H54 (cell line): ENCODE measurements at places on chromosomes 7 and 10.

- DNase-seq, result no peak
Observed at GRCh38 chr10:123561141-123561440, 105.1 kb upstream of the GPR26 start.

GRCh38 chr7:83931968-83932367 lies 262.6 kb downstream of the SEMA3A start:
- no peak for DNase-seq

- no peak for DNase-seq
Observed at GRCh38 chr10:124150189-124150806, 56.9 kb upstream of the CHST15 start.

GRCh38 chr7:94364816-94365215 lies 29.9 kb upstream of the COL1A2 start:
- no peak for DNase-seq

DNA sequence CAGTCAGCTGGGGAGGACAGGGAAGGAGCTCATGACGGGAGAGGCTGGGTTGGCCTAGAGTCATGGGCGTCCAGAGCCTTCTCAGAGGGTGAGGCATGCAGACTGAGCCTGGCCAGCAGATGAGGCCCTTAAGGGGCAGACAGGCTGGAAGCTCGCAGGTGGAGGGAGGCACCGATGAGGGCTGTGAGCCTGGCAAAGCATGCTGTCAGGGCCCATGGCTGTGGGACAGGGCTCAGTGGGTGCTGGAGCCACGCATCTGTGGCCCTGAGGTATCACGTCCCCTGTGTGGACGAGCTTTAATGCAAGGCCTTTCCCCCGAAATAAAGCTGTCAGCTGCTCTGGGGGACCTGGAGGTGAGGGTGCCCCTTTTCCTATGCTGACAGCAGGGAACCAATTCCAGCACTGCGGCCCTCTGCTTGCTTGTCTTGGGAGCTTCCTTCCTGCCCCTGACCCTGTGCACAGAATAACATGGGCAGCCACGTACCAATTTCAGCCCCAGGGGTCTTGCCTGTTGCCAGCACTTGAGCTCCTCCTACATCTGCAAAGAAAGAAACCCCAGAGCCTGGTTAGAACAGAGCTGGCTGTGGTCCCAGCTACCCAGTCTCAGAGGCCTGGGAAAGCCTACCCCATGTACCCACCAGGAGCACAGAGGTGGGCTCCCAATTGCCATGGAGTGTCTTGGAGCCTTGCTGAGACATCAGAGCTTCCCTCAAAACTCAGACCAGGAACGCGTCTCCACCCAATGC lies 20.6 kb downstream of the TMEM273 start:
- no peak for DNase-seq

DNA sequence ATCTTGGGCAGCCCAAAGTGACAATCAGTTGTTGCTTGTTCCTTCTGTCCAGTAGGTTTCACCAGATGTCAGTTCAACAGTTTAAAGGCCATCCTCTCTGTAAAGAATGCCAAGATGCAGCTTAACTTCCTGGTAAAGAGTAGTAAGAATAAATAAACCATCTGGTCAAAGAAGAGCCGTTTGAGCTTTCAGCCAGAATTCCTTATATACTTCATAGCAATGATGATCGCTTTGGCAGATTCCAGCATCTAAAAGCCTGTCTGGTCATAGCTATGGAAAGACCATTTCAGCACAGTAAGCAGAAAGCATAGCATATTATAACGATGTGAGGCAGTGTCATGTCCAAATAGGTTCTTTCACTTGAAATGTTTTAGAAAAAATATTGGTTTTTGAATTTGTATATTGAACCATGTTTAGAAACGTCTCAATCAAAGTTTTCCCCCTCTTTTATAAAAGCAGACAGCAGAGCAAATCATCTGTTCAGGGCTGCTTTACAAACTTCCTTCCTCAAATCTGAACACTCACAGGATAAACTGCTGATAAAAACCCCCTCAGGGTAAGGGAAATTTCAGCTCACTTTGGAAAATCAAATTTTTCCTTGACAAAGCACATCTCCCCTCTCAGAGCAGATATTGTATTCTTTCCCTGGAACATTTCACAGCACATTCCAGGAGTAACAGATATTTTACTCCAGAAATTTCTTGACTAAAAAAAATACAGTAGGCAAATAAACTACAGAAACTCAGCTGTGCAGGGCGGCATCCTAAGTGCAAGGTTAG lies 184.1 kb downstream of the NOC3L start:
- DNase-seq, result no peak

GRCh38 chr7:129576138-129576537 lies 35.4 kb upstream of the NRF1 start:
- no peak for DNase-seq

DNA sequence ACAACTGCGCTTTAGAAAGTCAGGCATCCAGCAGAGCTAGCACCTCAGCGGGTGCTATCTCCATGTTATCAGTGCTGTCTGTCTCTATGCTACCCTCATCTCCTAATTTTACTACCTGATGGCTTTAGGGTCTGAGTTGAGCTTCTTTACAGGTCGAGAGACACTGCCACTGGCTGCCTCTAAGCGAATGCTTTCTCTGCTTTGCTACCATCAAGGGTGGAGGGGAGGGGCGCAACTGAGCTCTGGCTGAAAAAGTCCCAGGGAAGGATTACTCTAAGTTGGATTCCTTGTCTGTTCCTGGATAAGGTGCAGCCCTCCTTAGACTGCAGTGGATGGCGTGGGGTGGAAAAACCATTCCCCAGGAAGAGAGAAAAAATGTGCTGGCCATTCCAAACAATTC lies 105.7 kb downstream of the CDK14 start:
- no peak for DNase-seq

DNA sequence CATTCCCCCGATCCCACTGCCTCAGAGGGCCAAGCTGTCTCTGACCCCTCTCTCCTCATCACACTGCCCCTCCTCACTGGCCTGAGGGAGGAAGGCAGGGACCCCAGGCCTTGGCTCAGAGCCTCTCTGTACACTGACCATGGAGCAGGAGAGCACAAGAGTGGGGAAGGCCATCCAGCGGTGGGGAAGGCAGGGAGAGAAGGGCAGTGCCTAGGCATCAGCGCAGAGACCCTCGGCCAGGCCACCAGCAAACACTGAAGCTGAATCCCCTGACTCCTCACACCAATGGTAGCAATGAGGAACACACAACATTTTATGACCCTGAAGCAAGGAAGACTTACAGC lies 14.8 kb downstream of the OGDHL start:
- no peak for DNase-seq

DNA sequence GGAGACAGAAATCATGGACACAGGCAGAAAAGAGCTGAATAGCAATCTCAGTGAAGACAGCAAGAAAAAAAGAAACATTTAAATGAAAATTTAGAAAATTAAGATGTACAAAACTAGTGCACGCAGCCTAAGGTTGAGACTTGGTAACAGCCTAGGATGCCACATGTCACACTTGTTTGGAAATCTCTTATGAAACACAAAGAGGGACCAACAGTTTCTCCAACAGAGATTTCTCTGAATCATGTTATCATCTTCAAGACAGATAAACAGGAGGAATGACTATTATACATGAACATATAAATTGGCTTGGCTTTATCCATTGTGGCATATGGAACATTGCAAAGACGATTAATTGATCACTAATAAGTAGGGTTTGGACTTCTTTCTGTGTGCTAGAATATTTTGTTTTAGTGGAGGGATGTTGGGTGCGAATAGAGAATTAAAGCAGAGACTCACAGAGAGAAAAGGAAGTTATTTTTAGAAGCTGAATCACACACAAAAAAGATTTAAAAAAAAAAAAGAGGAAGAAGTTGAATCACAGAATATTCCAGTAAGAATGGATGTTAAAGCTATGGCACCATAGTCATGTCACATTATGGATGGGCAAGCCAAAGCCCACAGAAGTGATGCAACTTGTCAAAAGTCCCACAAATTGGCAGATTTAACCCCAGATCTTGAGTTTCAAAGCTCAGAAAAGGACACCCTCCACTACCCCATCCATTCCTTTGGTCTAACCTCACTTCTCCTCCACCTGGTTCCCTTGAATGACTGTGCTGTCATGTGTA lies 91.6 kb downstream of the MYOF start:
- DNase-seq, result no peak

DNA sequence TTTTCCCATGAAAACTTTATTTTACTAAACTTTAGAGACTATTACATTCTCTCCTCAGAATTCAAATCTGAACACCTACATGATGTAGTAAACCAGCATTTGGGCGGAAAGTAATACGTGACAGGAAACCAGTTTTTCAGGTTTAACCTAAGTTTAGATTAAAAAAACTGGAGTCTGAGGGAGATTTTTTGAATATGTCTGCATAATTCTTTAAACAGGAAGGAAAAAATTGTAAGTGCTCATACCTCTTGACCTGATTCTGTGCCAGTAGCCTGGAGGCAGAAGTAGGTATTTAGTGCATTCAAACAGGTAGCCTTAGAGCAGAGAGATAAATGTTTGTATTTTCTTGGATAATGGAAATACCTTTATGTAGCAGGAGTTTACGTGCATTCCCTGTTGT lies 224.3 kb downstream of the MDFIC start:
- no peak for DNase-seq

GRCh38 chr10:22560913-22561239 lies 153.5 kb downstream of the PIP4K2A start:
- DNase-seq, result no peak

DNA sequence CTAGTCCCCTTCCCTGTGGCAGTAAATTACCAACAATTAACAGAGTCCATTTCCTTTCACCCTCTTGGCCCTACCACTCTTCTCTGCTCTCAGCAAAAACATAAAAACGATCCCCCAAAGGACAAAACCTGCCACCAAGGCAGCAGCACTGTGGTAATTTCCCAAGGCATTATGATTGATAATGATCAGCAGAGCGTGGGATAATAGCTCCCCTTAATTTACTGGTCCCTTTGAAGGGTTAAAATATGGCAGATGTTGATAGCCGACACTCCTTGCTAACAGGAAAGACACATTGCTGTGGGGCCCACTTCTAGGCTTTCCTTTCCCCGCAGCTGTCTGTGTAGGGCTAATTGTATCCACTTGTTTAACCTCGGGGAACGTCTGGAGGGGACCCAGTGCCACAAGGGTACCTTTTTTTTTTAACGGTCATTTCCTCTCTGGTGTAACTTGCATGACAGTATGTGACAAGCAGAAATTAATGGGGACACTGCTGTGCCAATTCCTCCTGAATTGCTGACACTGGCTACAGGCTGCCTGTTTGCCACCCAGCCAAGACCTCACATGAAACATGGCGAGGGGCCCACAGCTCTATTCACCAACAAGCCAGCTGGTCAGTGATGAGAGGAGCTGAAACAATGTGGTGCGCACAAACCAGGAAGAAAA lies 81.3 kb downstream of the CDK6 start:
- no peak for DNase-seq

DNA sequence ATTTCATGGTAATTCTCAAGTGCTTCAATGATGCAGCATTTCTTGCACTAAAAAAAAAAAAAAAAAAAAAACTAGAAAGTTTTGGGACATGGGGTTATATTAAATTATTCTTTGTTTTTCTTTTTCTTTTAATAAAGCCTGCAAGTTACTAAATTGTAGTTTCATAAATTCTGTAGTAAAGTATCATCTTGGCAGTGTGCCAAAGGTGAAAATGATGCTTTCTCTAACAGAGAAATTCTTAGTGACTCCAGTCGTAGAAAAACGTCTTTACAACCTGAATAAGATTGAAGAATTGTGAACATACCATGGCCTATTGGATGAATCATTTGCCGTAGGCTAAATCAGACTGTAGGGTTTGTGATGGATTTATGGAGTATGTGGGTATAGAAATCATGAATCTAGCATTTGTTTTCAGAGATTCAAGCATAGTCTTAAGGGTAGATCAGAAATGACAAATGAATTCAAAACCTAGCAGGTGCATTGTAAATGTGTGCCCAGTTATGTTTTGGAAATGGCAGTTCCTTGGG lies 27.1 kb downstream of the RBM17 start:
- no peak for DNase-seq

DNA sequence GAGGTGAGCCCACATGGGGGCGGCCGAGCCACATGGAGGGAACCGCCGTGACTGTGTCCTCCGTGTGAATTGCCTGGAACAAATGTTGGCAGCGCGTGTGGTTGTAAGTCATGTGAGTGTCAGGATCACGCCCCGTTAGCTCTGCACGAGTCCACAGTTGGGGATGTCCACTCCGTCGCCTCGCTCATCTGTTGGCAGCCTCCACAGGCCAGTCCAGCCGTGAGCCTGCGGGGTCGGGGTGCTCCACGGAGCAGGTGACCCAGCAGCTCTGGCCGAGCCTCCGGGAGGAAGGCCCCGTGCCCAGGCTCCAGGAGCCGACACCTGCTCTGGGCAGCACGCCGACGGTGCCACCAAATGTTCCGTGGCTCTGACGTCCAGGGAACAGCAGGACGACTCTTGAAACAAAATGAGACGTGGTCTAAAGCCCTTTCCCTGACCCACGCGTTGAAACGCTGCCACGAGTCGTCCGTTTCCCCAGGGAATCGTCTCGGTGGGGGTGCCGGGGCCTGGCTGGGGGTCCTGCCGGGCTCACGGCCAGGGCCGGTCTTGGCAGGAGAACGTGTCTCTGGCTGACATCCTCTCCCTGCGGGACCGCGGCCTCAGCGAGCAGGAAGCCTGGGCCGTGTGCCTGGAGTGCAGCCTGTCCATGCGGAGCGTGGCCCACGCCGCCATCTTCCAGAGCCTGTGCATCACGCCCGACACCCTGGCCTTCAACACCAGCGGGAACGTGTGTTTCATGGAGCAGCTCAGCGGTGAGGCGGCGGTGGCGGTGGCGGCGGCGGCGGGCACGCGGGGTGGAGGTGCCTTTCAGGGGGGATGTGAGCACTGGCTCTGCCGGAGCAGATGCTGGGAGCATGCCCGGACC lies 7.0 kb downstream of the KNDC1 start:
- no peak for DNase-seq

DNA sequence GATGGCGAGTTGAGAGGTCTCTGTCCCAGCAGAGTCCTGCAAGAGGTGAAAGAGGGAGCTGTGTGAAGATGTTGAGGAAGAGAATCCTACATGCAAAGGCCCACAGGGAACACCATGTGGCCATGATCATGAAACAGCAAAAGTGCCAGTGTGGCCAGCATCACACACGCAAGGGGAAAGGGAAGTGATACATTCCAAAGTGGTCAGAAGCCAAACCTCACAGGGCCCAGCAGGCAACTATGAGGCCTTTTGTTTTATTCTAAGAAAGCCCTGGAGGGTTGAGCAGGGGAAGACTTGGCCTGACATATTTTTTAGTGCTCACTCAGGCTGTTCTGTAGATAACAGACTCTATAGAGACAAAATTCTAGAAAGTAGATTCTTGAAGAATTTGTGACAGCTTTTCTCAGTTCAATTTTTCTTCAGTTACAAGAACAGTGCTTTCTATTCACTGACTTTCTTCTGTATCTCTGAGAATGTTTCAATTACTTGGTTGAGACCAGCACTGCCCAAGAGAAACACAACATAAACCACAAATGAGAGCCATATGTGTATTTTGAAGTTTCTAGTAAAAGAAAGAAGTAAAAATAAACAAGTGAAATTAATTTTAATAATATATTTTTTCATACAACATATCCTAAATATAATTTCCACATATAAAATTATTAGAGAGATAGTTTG lies 82.3 kb downstream of the HTR7 start:
- DNase-seq, result no peak

DNA sequence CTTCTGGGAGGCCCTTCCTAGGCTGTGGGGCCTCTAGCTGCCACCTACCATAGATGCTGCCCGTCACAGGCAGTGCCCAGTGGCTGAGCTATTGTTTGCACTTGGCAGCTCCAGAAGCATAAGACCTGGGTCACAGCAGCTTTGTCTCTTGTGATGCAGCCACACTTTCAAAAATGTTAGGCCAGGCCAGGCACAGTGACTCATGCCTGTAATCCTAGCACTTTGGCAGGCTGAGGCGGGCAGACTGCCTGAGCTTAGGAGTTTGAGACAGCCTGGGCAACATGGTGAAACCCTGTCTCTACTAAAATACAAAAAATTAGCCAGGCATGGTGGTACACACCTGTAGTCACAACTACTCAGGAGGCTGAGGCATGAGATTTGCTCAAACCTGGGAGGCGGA lies 9.5 kb upstream of the KAZALD1 start:
- peak; percentile 48 for DNase-seq
